Stimulated activated CD4-positive, alpha-beta T cell treated with anti-CD3 and anti-CD28 coated beads, TNF-alpha, amount 100 ng/mL, for 1 hour (primary cell): ENCODE measurements at places on chromosomes 3 and 15.

- no peak for DNase-seq
These were observed 83.7 kb downstream of the TRAK1 start for GRCh38 chr3:42174679-42175385.

GRCh38 chr3:161851941-161852566 is 355.4 kb downstream of the OTOL1 start:
- no peak for DNase-seq

DNA sequence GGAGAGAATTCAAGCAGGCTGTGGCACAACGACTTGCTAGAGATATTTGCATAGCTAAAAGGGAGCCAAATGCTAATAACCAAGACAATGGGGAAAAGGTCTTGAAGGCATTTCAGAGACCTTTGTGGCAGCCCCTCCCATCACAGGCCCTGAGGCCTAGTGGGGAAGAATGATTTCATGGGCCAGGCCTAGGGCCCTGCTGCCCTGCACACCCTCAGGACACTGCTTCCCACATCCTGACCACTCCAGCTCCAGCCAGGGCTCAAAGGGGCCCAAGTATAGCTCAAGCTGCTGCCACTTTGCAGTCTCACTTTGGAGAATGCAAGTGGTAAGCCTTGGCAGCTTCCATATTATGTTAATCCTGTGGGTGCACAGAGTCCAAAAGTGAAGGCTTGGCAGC is 21.5 kb upstream of the PTPN23 start:
- DNase-seq: no peak

DNA sequence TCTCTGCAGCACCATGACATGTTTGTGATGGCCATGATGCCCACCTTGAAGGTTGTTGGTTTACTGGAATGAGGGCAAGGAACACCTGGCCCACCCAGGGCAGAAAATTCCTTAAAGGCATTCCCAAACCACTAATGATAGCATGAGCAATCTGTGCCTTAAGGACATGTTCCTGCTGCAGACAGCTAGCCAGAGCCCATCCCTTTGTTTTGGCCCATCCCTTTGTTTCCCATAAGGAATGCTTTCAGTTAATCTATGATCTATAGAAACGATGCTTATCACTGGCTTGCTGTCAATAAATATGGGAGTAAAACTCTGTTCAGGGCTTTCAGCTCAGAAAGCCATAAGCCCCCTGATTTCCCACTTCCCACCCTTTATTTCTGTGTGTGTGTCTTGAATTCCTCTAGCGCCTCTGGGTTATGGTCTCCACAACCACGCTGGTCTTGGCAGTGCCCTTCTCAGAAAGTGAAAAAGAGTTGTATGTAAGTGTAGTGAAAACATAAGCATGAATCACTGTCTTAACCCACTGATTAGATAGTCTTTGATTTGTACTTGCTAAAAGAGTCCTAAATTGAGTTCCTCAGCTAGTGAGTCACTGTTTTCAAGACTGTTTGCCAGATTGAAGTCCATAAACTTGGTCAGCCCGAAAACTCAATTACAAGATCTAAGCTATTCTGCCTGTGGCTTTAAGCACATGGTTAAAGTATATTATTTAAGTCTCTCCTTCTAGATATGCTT is 19.0 kb upstream of the CCR2 start:
- no peak for DNase-seq

- DNase-seq: no peak
These were observed 22.5 kb downstream of the CCR4 start for GRCh38 chr3:32973982-32974381.

- no peak for DNase-seq
These were observed 867.4 kb downstream of the ROBO1 start for GRCh38 chr3:78900426-78900825.

- no peak for DNase-seq
These were observed 1032.2 kb upstream of the SEMA6D start for GRCh38 chr15:46685096-46685495.

- no peak for DNase-seq
These were observed 528 bp downstream of the RBPMS2 start for GRCh38 chr15:64774629-64775493.

GRCh38 chr3:72618739-72619138 is 229.5 kb downstream of the SHQ1 start:
- no peak for DNase-seq

DNA sequence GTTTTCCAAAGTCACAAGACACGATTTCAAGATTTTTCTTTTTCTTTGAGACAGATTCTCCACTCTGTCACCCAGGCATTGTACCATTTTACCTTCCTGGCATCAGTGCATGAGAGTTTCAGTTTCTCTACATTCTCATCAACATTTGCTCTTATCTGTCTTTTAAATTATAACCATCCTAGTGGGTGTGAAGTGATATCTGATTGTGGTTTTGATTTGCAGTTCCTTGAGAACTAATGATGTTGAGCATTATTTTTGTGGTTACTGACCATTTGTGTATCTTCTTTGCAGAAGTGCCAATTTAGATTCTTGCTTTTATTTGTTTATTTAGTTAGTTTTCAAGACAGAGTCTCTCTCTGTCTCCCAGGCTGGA is 41.2 kb downstream of the ADIPOQ start:
- DNase-seq: no peak

DNA sequence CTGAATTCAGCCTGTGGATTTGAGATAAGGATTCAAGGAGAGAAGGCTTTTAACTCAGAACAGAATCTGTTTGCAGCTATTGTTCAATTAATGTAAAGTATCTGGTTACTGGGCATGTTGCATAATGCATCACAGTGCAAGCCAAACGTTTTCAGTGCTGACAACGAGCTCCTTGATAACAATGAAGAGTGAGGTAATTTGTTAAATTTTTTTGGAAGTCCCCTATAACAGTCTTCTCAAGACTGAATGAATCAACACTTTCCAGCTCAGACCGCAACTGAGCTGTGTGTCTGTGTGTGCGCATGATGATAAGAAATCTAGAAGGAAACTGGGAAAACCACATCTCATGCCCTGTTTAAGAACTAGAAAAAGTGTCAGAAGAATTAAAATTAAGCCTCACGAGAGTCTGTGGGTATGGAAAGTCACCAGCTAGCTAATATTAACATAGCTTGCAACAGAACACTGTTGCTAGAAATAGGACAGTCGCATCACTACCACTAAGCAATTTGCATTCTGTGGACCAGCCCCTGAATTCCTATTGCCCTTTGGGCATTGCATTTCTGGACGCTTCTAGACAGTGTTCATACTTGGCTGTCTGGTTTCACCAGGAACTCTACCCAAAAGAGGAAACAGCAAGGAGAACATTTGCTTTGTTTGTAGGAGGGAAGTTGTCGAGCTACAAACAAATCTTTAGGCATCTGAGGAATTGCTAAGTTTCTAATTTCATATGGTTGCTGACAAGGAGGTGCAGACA is 43.7 kb upstream of the ATP2C1 start:
- no peak for DNase-seq

GRCh38 chr3:24389108-24390090 is 105.3 kb downstream of the THRB start:
- DNase-seq: no peak

- DNase-seq: no peak
These were observed 200.7 kb downstream of the GREM1 start for GRCh38 chr15:32918547-32918946.

- no peak for DNase-seq
These were observed 1286.6 kb upstream of the ALCAM start for GRCh38 chr3:104080088-104080626.

DNA sequence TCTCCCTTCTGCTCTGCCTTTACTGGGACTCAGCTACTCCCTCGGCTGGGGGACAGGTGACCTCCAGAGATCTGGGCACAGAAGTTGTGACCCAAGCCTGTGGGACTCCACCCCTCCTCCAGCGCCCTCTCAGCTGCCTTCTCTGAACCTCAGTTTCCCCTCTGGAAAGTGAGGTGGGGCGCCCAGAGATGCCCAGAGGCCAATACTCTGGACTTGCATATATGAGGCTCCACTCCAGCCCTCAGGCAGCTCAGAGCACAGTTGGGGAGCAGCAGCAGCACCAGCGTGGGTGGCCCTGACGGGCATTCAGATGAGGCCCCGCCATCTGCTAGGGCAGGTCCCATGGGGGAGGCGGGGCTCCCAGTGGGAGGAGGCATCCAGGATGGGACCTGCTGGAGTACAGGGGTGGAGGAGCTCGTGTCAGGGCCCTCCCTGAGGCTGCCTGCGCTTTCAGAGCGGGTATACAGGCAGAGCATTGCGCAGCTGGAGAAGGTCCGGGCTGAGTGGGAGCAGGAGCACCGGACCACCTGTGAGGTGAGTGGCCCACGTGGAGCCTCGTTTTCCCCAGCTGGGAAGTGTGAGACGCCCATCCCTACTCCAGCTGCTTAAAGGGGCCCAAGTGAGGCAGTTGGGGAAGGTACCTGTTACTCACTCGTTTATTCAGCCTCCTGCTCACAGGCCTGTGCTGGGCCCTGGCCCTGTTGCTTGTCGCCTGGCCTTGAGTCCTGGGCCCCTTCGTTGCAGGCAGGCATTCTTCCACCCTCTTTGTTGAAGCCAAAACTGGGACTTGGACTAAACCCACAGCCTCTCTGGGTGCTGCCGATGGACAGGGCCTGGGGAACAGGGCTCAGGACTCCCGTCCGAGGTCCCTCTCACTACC is 35.4 kb downstream of the PSTPIP1 start:
- no peak for DNase-seq

GRCh38 chr15:34019369-34019990 is 19.5 kb downstream of the AVEN start:
- DNase-seq: no peak

DNA sequence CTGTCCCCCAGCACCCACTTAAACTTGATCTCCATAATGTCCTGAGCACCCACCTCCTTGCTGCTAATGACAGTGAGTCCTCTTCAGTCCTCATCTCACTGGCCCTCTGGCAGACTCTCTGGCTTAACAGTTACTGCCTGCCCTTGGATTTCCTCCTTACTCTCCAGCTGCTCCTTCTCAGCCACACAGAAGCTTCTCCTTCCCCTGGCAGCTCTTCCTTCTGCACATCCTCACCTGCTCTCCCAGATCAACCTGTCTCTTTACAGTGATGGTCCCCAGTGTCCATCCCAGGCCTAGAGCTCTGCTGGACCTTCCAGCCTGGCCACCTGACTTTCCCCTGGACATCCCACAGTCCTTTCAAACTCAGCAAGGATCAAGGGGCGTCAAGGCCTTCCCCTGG is 47.4 kb upstream of the SMAD3 start:
- DNase-seq: no peak

DNA sequence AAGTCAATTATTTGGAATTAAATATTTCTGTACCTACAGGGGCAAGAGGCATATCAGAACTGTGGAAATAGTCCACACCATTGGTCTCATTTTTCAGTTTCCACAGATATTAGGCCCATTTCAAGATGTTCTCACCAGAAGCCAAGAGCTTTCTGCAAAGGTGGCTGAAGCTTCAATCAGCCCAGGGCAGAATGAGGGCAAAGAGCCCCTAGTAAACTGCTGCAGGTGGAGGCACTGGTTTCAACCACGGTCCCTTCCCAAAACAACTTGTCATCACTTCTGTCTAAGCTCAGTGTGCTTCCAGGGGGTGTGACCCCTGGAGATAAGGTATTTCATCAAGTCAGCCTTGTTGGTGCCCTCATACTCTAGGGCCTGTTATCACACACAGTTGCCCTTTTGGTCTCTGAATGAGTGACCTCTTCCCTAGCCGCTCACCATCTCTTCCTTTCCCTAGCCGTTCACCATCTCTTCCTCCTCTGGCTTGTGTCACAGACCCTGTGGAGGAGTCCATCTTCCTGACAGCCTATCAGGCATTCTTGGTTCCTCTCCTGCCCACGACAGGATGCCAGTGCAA is 21.2 kb downstream of the IL17RD start:
- no peak for DNase-seq

GRCh38 chr3:129344540-129345220 is 66.0 kb downstream of the HMCES start:
- no peak for DNase-seq

- DNase-seq: no peak
These were observed 65.5 kb upstream of the TJP1 start for GRCh38 chr15:29887721-29888120.

- no peak for DNase-seq
These were observed 12.6 kb upstream of the VIPR1 start for GRCh38 chr3:42489937-42490227.

GRCh38 chr3:125005222-125005621 is 50.6 kb downstream of the HEG1 start:
- no peak for DNase-seq

DNA sequence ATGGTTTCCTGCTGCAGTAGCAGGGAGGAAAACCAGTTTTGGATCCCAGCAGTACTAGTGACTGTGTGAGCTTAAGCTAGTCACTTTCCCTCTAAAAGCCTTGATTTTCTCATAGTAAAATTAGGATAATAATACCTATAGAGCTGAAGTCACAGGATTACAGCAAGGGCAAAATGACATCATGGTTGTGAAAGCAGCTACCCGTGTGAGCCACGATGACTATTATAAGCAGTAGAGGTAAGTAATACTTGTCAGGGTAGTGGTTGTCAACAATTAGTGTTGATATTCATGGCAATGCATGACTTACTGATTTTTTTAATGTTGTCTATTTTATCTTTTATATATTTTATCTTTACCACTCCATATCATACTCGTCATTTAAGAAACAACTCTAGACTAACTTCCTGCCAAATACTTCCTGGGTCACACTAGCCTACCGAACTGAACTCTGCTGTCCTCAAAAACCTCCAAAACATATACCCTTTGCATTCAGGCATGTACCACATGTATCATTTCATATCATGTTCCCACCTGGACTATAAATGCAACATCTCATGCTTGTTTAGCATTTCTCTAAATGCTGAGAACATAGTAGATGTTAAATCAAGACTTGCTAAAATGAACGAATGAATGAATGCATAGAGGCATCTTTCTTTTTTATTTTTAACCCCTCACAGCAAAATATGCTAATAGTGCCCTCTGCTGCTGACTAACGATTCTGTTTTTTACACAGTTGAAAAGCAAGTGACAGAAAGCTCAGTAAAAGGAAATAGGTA is 172.6 kb downstream of the P3H2 start:
- DNase-seq: no peak

DNA sequence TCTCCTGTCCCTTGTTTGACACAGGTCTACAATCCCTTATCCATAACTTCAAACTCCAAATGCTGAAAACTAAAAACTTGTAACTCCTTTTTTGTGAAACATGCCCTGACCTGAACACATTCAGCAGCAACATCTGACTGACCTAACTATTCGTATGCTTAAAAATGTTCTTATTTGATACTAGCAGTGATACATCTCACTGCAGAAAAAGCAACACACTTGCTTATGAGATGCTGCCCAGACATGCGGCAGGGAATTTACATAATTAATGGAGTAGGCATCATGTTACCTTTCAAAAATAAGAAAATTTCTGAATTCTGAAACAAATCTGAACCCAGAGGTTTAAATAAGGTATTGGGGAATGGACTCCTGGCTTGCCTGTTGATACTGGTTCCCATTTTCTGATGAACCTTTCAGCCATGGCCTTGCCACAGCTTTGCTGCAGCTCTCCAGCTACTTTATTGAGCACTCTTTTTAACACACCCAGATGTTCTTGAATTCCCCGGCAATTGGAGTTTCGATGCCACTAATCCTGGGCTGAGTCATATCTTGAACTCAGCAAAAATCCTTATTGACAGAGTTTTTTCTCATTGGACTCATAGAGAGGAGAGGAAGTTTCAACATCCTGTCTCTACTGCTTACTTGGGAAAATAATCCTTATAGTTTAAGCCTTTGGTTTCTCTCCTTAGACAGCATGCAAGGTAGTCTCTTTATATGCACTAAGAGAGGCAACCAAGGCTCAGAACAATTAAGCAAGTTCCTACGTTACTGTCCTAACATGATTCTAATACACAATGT is 296.6 kb upstream of the LMCD1 start:
- DNase-seq: no peak
